ENCODE measurements at places on chromosomes 3 and 15.

DNA sequence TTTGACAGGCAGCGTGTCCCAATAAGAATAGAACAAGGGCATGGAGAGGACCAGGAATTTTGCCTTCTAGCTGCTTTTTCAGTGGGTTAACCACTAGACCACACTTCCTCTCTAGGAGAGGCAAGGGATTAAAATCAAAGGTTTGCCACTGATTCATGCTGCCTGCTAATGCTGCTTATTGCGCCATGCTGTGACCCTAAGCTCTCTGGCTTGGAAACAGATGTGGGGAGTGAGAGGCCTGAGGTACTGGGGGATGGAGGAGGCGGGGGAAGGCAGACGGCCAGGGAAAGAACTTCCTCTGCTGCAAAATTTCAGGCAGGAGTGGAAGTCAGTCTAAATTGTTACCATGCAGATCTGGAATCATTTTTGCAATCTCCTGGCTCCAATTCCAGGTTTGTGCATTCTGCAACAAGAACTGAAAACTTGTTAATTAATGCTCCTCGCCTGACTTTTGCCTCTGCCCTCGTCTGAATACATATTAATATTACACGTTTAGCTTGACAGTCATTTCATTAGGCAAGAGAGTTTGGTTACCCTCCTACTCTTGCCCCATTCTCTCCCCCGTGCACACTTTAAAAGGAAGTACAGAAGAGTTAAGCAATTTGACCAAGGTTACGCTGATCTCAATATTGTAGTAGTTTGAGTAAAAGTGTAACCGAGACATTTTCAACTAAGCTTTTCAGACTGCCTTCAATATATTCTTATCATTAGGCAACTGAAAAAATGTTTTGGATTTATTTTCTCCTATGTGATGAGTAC, 121.7 kb upstream of the SPRED1 start:
- DNase-seq: no peak

GRCh38 chr3:69930564-69930963, 69.0 kb upstream of the SAMMSON start:
- no peak for DNase-seq

- DNase-seq: no peak
Observed at GRCh38 chr3:189404024-189404423, 227.2 kb upstream of the TP63 start.

DNA sequence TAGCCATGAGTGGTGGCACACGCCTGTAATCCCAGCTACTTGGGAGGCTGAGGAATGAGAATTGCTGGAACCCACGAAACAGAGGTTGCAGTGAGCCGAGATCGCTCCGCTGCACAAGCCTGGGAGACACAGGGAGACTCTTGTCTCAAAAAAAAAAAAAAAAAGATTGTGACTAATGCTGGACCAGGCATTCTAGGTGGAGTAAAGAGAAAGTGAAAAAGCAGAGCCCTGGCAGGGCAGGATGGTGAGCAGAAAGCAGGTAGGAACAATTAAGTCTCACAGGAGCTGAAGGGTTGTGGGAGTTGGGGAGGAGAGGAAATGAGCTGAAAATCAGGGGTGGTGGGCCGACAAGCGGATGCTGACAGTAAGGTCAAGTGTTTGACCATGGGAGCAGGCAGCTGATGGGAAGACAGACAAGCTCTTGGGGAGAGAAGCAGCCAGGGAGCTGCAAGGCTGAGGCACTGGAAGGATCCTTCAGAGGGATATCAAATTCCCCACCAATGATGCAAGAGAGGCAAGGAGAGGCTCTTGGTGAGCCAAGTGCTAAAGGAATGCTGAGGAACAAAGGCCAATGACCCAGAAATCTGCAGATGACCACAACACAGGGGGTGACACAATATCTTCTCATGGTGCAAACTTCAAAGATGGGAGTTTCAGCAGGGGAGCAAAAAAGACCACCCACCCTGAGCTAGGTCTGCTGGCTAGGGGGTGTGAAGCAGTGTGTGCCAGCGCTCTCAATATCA, 251.1 kb downstream of the ULK4 start:
- DNase-seq: no peak

DNA sequence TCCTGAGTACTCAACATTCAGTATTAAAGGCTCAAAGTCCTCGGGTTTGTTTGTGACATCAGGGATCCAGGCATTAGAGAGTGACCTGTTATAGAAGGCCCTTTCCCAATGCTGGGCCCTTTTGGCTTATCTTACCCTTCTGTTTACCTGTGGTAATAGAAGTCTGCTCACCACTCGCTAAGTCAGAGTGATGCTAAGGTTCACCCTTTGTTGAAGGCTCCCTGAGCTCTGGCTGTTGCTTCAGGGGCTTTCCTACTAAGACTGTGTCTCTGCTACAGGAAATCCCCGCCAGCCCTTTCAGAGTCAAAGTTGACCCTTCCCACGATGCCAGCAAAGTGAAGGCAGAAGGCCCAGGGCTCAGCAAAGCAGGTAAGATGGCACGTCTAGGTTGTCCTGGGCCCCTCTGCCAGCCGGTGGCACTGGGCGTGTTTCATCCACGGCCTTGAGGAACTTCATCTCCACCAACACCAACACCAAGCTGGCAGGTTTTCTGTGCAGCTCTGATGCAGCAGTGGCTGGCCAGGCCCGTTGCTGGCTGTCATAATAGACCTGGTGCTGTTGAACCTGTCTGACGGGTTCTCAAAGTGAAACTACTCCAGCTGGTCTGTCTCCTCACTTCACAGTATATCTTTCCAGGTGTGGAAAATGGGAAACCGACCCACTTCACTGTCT, 99.1 kb downstream of the DNASE1L3 start:
- DNase-seq: no peak

DNA sequence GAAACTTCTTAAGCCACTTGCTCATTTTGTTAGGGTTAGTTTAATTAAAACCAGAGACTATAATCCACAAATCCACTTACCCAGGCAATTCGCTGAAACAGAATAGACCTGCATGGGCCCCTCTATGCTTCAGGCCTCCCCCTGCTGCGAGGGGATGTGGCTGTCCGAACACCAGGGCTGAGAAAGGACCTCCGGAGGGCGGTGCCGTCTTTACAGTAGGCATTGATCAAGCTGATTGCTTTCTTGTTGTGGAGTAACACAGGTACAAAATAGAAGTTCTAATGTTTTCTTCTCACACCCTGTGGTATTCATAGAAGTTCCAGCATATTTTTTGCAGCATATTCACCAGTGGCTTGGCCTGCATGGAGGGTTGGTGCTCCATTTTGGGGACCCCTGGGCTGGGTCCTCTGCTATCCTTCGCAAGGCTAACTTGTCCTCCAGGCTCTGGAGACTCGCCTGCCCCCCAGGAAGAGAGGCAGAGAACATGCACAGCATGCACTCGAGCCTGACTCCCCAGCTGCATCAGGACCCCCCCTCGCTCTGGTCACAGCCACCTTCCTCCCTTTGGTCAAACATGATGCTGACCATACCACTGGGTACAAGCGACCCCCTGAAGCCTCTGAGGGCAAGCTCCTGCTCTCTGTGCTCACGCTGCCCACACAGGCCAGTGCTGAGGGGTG, 55.3 kb downstream of the TPRA1 start:
- DNase-seq: no peak

- no peak for DNase-seq
Observed at GRCh38 chr3:184710870-184711492, 883 bp downstream of the MAGEF1 start.
